H7 (cell line): ENCODE measurements at places on chromosomes 13 and 19. TPM values are rescaled to one million over a fixed set of nuclear protein-coding genes. Genes with fewer than 3 reads are reported as not detected.

Gene TNFSF11
- 0.90 and 2.6 TPM in 2 replicates for total RNA-seq

Gene ERFL
- 0.15 TPM in 1 of 2 replicates, not detected in the other for total RNA-seq

Gene PTH2
- not detected in 2 replicates for total RNA-seq

Gene SH3GL1
- total RNA-seq = 73.1 and 97.7 TPM in 2 replicates

- DNase-seq = no peak
Observed at GRCh38 chr13:52411629-52412028, 5.7 kb upstream of the THSD1 start.
